ENCODE measurements at places on chromosomes 12 and 14.

DNA sequence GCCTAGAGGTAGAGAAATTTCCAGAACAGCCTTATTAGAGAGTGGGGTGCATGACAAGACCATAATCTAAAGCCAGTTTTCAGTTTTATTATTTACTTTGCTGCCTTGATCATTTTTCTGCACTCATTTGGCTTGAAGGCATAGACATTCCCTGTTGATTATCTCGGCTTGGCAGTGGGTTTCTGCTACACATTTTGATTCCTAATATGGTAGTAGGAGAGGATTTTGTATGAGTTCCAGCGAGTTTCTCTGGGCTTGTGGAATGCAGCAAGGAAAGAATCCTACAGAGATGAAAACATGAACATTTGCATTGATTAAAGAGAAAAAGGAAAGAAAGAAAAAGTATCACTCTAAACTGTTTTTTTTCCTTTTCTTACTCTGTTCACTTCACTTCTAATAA is 281.2 kb downstream of the PAWR start:
- DNase-seq: no peak

GRCh38 chr12:8914716-8915526 is 612 bp downstream of the PHC1 start:
- peak; percentile 67 for DNase-seq

DNA sequence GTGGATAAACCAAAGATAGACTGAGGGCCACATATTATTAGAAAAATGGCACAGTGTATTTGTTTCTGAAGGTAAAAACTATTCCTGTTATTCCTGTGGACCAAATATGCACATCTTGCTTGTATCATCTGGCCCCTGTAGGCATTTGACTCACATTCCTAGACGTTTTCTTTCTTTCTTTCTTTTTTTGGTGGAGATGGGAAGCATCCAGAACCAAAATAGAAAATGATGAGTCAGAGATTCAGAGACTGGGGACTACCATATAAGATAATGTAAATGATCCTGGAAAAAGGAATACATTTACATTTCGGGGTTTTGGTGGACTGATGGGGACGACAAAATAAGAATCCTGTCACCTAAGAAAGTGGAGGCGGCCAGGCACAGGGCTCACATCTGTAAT is 24.2 kb downstream of the TRIM9 start:
- no peak for DNase-seq

- no peak for DNase-seq
Observed at GRCh38 chr14:61598980-61599379, 96.3 kb upstream of the HIF1A start.
